B cell (primary cell): ENCODE measurements at places on chromosomes 6 and 20. TPM values are rescaled to one million over a fixed set of nuclear protein-coding genes. Genes with fewer than 3 reads are reported as not detected.

DNA sequence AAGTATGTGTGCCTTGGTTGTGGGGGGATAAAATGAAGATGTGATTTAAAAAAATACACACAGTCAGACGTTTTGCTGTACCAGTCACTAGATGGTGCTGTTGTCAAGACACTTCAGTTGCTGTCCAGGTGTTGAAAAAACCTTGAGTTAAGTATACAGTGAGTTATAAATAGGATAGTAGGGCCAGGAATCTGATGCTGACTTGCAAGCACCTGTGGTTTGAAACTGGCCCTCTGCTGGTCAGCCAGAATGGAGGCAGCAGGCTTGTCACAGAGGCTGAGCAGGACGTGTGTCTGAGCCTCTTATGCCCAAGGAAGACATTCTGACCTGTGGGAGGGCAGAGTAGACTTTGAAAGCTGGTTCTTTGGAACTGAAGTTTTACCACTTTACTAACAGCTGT, 27.8 kb downstream of the RNF8 start:
- DNase-seq = peak; percentile 67

GRCh38 chr6:68238097-68238601, 396.9 kb upstream of the ADGRB3 start:
- no peak for DNase-seq

DNA sequence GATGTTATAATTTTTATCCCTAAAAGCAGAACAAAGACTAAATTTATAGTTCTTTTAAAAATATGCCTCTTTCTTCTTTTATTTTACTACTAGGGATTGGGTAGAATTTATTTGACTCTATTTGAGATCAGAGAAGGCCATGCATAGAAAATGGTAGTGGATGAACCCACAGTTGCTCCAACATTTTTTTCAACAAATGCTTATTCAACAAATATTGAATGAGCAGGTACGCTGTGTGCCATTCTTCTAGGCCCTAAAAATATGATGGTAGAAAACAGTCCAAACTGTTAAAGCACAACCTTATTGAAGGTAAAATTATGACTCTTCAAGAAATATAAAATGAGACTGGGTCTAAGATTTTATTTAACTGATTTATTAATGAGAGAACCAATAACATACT, 30.0 kb downstream of the OTOR start:
- no peak for DNase-seq

DNA sequence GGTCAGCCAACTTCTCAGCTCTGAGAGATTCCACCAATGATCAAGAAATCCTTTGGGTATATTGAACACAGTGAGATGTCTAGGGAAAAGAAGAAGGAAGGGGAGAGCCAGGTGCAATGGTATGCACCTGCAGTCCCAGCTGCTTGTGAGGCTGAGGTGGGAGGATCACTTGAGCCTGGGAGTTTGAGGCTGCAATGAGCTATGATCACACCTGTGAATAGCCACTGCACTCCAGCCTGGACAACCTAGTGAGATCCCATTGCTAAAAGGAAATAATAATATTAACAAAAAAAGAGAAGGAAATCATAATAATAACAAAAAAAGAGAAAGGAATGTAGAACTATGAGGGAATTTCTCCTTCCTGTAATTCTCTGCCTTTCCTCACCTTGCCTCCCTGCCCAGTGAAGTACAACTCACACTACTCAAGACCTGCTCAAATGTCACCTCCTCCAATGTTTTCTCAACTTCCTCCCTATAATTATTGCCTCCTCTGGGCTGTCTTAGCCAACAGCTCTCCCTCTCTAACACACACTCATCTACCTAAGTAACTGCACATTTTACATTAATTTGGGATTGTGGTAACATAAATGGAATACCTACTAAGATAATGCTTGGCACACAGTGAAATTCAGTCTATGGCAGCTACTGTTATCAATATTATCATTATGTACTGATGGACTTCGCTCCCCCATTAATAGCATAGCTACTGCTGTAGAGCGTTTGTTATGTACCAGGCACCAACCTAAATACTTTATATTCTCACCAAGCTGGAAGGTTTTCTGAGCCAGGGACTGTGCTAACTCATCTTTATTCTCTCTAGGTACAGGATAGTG, 103.6 kb downstream of the KIF13A start:
- no peak for DNase-seq

The ENPP5 gene
- 0.09 and 0.13 TPM in 2 replicates for polyA plus RNA-seq

DNA sequence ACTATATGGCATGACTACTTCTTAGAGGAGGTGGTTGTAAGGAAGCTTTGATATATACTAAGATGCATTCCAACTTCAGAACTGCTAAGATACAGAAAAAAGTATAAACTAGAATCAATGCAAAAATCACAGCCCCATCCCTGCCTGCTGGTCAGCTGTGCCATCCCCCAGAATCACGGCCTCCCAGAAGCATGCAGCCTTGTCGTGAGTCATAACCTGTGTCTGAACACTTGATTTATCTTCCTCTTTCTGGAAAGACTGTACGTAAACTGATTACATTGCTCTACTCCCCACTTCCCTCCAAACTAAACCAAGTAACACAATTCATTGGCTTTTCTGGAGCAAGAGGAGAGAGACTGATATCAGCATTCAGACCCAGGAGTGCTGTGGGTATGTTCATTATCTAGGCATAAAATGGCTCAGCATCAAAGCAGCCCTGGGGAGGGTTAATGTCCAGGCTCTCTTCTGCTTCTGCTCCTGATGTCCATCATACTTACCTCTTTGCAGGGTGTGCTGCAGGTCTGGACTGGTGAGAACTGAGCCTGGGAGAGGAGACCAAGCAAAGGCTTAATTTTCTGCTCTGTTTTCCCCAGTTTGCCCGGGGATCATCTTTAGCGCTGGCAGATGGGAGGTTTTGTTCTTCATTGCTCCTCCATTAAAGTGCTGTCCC, 18.4 kb downstream of the SCP2D1 start:
- no peak for DNase-seq

The TCP11 gene
- not detected in 2 replicates for polyA plus RNA-seq

The BCAS1 gene
- polyA plus RNA-seq = 0.19 and 0.97 TPM in 2 replicates

DNA sequence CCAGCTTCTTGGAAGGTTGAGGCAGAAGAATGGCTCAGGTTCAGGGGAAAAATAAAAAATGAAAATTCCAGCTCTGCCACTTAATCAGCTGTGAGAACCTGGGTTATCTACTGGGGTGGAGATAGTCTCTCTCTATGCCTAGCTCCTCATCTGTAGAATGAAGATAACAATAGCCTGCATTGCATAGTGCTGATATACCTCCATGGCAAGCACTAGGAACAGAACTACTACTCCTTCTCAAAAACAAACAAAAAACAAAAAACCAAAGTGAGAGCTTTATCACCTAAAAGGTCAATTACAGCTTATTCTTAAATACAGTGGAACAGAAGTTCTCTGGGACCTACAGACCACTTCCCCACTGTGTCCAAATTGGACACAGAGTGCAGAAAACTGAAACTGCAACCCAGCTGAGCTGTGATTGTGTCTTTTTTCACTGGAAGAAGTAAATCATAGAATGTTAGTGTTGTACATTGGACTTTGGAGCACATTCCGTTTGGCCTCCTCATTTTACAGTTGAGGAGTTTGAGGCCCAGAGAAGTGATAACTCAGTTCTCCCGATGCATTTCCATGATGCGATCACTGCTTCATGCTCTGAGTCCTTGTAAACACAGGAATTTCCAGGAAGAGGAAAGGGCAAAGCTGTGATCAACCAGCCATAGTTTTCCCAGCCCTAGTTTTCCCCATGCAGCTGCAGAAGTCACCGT, 23.3 kb downstream of the MTFR2 start:
- no peak for DNase-seq

The FAM120B gene
- polyA plus RNA-seq = 11.0 and 12.5 TPM in 2 replicates

- DNase-seq = no peak
Measured at GRCh38 chr6:143549221-143549948, 37.9 kb upstream of the FUCA2 start.

GRCh38 chr20:52864916-52865605, 107.1 kb upstream of the TSHZ2 start:
- DNase-seq = no peak

- DNase-seq = no peak
Measured at GRCh38 chr6:57068061-57068460, 21.6 kb downstream of the KIAA1586 start.

The ATP6V1G2 gene
- polyA plus RNA-seq = 4.5 and 5.2 TPM in 2 replicates

DNA sequence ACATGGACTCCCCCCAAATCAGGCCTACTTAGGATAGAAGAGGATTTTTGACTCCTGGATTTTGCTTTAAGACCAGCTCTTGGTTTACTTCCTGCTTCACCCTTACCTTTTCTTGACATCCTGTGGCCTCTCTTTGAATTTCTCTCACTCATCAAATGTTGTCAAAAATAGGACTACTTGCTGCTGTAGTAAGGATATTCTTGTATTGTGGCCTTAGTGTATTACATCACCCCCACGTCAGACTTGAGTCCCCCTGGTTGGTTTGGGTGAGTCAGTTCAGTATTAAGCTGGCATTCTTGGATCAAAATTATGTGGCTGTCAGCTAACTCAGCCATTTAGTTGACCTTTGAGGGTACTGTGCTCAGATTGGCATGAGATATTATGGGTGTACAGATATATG, 1.1 kb downstream of the TPX2 start:
- DNase-seq = no peak

DNA sequence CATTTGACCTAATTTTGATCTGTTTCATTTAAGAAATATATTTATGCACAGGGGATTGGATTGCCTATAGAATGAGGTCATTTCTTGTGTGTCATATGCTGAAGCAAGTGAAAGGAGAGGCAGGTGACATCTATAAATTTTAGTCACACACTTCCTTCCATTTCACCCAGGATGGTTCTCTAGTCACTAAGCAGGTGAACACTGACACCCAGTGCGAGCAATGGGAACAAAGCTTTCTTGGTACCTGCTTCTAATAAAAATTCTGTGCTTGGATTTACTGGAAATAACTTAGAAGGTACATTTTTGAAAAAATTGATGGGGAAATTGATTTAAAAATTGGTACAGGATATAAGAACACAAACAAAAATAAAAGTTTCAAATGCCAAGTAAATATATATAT, 66.9 kb upstream of the MC3R start:
- DNase-seq = no peak

GRCh38 chr20:3818155-3819151, 1.9 kb upstream of the AP5S1 start:
- no peak for DNase-seq

The SHLD1 gene
- polyA plus RNA-seq = 17.3 and 18.5 TPM in 2 replicates

GRCh38 chr6:71088166-71088565, 131.3 kb upstream of the B3GAT2 start:
- no peak for DNase-seq

DNA sequence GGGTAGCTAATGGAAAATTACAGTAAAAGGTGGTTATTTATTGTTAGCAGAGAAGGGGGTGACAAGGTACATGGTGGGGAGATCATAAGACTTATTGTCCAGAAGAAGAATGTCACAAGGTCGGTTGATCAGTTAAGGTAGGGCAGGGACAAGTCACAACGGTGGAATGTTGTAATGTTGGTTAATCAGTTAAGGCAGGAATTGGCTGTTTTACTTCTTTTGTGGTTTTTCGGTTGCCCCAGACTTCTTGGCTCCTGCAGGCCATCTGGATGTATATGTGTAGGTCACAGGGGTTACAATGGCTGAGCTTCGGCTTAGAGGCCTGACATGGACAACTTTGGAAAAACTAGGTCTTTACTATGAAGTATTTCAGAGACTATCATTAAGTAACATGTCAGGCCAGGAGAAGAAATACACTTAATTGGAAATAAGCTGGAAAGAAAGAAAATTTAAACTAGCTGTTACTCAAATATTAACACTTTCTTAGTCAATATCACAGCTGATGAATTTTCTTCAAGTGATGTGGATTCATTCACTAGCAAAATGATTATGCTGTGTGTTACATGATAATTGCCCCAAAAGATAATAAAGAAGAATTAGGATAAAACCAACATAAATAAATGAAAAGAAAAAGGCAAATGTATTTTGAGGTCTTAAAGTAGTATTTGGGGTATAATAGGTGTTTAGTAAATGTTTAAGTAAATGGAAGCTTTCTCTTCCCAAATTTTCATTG, 4.4 kb downstream of the AIG1 start:
- no peak for DNase-seq

DNA sequence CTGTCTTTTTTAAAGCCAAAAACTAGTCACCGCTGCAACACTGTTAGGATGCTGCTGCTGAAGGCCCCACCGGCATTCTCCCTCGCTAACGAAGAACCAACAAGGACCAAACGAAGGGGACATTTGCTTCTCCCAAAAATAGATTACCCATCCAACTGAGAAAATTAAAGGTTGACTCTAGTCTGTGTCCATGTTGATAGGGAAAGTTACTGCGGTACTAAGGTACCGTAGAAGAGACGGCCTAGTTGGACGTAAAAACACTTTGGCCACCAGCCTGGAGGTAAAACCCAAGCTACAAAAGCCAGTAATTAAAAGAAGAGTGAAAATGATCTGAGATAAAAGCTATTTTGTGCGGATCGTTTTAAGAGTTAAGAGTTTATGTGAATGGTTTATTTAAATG, 11.8 kb upstream of the FOXF2 start:
- DNase-seq = no peak

The MAP3K5 gene
- 5.7 and 8.0 TPM in 2 replicates for polyA plus RNA-seq
